H9 (cell line): ENCODE measurements at places on chromosomes 1 and 21.

- no peaks in the 10 kb centered on the region for H3K36me3 ChIP-seq
- no peak overlapping the region for H3K27ac ChIP-seq
- no peaks in the 10 kb centered on the region for H3K27me3 ChIP-seq
- no peak for DNase-seq
- H3K4me1 ChIP-seq: no peaks in the 10 kb centered on the region
These were observed 115.4 kb upstream of the HOOK1 start for GRCh38 chr1:59699227-59699847.

DNA sequence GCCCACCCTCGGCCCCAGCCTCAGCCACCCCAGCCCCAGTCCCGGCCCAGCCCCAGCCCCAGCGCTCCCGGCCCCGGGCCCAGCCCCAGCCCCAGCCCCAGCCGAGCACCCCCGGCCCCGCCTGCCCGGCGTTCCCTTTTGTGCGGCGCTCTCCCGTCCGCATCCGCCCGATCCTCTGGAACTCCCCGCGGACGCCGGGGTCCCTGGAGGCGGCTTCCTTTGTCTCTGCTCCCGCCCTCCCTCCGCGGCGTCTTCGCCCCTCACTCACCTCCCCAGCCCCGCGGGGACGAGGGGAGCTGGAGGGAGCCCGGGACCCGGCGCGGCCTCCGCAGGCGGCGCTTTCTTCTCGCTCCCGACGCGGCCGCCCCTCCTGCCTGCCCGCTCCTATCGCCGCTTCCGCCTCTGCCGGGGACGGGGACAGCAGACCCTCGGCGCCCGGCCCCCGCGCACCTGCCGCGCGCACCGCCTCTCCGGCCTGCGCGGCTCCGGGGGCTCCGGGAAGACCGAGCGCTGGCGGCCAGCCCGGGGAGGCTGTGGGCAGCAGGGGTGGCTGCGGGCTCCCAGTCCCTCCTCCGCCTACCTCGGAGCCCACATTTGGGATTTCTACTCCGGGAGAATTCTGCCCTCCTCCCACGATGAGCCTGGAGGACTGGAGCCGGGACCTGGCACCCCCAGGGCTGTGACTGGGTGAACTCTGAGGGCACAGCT, 14.0 kb downstream of the AGRN start:
- H3K4me3 ChIP-seq: peak overlapping the region; percentile 60
- H3K36me3 ChIP-seq: peaks cover 6% of the 10 kb centered on the region; the same call in 2 of the 3 replicates
- DNase-seq: no peak
- H3K4me1 ChIP-seq: peaks cover 4% of the 10 kb centered on the region; the same call in 1 of the 2 replicates
- H3K27ac ChIP-seq: no peak overlapping the region

DNA sequence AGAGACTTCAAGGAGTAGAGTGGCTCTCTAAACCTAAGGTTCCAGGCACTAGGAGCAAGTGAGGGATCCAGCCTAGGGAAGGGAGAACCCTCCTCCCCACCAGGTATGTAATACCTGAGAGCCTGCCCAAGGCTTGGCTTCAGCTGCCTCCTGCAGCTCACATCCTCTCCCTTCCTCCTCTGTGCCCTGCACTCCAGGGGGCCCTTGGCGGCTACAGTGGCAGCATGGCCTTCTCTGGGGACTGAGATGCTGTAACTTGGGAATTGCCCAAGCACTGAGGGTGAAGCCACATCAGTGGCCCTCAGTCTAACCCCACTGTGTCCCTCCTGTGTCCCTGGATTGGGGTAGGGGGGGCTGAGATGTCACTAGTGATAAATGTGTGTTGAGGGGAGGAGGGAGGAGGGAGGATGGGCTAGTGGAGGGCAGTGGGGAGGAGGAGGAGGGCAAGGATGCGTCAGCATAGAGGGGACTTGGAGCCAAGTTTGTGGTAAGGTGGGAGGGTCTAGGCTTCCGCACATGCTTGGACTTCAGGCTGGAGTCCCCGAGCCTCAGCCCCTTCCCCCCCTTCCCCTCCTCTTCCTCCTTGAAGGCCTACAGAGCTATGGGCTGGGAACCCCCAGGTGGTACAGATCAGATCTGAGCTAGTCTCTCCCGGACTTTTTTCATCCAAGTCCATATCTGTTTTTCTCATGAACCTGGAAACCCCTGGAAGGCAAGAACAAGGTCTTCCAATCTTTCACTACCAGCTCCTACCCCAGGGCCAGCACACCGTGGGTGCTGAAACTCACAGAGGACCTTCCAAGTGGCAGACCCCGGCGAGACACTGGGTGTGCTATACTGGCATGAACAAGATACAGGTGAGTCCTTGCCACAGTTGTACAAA, 17.5 kb downstream of the COL9A2 start:
- no peaks in the 10 kb centered on the region for H3K4me1 ChIP-seq
- no peak overlapping the region for H3K4me3 ChIP-seq
- no peak overlapping the region for H3K27ac ChIP-seq
- no peak for DNase-seq
- H3K27me3 ChIP-seq: no peaks in the 10 kb centered on the region

- H3K36me3 ChIP-seq: no peaks in the 10 kb centered on the region
- H3K27me3 ChIP-seq: no peaks in the 10 kb centered on the region
- H3K27ac ChIP-seq: no peak overlapping the region
- no peak overlapping the region for H3K4me3 ChIP-seq
- no peak for DNase-seq
These were observed 31.0 kb upstream of the COG2 start for GRCh38 chr1:230611128-230611877.

DNA sequence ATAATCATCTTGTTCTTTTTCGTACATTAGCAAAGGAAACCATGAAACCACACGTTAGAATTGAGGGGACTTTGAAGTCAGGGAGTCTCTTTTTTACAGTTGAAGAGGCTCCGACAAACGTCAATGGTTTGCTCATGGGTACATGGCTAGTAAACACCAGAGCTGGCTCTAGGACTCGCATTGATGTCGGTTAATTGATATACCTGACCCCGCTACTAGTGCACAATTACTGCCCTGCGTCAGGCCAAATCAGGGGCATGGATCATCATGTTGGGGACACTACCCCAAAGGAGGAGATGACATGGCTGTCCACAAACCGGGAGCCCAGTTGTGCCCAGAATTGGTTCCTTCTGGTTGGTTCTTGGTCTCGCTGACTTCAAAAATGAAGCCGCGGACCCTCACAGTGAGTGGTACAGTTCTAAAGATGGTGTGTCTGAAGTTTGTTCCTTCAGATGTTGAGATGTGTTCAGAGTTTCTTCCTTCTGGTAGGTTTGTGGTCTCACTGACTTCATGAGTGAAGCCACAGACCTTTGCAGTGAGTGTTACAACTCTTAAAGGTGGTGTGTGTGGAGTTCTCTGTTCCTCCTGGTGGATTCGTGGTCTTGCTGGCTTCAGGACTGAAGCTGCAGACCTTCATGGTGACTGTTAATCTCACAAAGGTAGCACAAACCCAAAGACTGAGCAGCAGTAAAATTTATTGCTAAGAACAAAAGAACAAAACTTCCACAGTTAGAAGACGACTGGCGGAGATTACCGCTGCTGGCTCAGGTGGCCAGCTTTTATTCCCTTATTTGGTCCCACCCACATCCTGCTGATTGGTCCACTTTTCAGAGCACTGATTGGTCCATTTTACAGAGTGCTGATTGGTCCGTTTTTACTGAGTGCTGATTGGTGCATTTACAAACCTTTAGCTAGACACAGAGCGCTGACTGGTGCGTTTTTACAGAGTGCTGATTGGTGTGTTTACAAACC, 126.9 kb upstream of the ERRFI1 start:
- H3K4me1 ChIP-seq: no peaks in the 10 kb centered on the region
- no peaks in the 10 kb centered on the region for H3K27me3 ChIP-seq
- H3K27ac ChIP-seq: no peak overlapping the region
- H3K4me3 ChIP-seq: no peak overlapping the region
- no peak for DNase-seq
- peaks cover 7% of the 10 kb centered on the region; the same call in 2 of the 3 replicates for H3K36me3 ChIP-seq

DNA sequence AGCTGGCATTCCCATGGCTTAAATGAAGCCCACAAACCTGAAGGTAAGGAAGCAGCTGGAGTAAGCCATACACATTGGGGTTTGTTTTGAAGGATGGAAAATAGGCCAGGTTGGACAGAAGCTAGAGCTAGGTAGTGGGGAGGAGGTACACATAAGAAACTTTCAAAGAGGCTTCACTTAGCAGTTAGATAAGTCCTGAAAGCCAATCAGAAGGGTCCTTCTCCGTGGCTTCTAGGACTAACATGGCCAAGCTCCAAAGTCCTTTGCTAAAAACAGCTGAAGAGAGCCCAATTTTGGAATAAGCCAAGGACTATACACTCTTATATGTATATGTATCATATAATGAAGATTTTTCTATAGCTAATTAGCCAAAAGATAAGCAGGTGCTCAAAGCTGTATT, 1.8 kb downstream of the EYA3 start:
- H3K36me3 ChIP-seq: no peaks in the 10 kb centered on the region
- no peak overlapping the region for H3K27ac ChIP-seq
- H3K4me3 ChIP-seq: peak overlapping the region; percentile 21; the same call in 1 of the 3 replicates
